Vagina (tissue), 2 donors: ENCODE measurements at places on chromosomes 16 and 17.

DNA sequence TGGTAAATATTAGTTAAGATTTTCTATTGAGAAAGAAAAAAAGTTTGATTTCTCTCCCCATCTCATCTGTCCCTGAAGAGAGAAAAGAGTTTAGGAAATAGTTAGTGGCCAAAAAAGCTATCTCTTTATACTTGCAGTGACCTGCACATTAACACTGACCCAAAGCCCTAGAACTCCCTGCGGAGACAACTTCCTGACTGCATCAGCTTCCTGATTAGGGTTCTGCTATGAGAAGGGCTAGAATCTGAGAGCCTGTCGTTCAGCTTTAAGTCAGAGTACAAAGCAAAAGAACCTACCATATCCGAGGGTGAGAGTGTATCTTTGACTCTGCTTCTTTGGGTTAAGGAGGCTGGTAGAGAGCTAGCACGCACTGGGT is 24.7 kb downstream of the LIMD2 start:
- no peak for DNase-seq

GRCh38 chr16:5706211-5706610 is 608.6 kb upstream of the EEF2KMT start:
- DNase-seq = no peak

DNA sequence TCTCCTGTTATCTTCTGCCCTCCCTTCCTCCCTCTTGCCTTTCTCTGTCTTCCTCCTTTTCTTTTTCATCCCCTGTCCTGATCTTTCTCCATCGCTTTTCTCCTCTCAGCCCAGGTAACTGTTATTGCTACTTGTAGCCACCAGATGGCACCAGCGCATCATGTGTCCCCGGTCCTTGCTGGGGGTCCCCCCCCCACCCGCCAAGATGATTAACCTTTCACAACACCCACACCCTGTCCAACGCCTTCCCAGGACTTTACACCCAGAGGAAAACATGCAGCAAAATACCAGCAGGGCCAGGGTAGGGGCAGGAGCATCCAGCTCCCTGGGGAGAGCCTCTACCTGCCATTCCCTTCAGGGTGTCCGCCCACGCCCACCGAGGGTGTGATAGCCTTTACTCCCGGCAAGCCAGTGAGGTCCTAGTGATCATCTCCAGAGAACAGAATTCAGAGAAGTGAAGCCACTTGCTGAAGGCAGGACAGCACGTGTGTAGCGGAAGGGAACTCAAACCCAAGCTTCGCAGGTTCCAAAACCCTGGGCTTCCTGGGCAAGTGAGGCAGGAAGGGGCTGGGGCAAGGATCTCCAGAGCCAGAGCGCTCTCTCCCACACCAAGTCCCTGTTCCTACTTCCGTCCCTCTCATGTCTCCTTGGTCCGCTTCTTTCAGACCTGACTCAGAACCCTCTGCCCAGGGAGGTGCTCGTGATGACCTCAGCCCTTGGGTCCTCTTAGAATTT is 13.4 kb upstream of the TAC4 start:
- no peak for DNase-seq

DNA sequence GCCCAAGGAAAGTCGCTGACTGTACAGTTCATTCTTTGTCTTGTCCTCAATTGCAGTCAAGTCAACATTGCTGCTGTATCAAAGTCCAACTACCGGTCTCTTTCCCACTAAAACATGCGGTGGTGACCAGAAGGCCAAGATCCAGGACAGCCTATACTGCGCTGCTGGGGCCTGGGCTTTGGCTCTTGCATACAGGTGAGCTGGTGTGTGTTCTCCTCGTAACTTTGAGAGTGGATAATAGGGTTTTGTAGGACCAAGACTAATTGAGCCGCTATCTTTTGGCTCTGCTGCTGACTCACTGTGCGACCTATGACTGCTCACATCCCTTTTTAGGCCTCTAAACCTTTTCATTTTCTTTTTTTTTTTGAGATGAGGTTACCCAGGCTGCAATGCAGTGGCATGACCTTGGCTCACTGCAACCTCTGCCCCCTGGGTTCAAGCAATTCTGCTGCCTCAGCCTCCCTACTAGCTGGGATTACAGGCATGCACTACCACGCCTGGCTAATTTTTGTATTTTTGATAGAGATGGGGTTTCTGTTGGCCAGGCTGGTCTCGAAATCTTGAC is 38.7 kb downstream of the PHKB start:
- no peak for DNase-seq

DNA sequence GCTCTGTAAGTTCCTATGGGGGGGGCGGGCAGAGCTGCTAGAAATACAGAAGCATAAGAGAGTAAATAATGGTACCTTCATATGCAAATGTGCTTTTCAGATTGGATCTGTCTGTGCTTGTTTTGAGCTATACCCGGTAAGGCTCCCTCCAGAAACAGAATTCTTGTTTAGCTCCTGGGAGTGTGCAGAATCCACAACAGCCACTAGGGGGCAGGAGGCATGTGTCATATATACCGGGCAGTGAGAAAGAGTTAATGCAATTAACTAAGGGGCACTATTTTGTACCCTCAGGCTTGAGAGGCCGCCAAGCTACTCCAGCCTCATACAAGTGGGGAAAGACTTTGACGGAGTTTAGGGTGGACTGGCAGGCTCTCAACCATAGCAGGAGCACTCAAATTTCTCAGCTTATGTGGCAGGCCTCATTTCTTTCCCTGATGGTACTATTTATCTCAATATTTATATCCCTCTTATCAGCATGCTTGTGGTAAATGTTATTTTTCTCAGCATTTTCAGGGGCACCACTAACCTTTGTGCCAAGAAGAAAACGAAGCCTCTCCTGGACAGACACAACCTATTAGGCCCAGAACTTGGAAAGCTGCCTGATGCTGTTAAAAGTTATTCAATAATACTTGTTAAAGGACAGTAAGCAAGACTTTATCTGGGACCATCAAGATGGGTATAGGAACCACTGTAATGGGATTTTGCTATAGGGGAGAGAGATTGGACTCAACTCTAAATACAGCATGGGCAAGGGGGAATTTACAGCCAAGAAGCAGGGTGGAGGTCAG is 10.7 kb upstream of the CENPV start:
- DNase-seq = no peak

DNA sequence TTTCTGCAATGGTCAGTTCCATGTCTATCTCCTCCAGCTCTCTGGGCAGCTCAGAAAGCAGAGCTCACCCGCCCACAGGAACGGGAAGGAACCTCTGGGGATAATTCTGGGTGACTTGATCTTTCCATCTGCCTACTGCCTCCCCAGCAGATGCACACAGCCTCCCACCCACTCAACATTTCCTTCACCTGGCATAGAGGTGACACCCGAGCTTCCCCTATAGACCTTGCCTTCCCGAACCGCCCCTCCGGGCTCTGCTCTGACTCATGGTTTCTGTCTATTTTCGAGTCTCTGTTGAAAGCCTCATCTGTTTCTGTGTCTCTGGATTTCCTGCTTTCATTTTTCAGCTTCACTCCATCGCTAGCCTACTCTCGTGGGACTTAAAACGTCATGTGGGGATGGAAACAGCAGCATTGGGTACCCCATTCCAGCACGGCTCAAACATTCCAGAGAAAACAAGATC is 11.4 kb downstream of the GGA3 start:
- DNase-seq = no peak

- DNase-seq = no peak
Observed at GRCh38 chr17:13704333-13704732, 102.6 kb upstream of the HS3ST3A1 start.

DNA sequence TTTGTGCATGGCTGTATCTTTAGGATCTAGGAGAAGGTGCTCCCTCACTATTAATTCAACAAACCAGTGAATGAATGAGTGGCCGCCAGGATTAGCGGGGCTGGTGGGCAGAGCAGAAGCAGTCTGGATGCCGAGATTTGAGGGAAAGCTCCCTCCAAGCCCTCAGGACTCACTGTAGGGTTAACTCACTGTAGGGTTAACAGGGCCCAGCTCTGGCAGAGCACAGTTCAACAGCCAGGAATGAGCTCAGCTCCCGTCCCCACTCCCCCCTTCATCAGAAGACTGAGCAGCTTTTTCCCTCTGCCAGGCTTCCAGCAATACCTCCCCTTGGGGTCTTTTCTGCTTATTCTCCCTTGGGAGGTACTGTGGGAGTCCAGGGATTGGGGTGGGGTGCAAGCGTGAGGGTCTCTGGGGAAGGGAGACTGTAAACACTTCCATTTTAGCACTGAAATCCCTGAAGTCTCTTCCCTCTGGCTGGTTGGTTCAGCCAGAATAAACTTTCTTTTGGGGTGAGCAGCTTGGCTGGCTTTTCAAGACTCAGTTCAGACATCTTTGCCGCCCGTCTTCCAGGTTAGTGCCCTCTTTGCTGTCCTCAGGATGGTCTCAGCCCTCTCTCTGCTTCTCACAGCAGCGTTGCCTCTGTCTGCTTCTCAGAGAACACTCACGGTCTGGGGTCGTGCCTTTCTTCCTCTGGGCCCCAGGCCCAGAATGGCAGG is 53.7 kb upstream of the WSB1 start:
- no peak for DNase-seq

GRCh38 chr16:68084504-68085258 is 489 bp upstream of the NFATC3 start:
- peak; percentile 95 for DNase-seq

DNA sequence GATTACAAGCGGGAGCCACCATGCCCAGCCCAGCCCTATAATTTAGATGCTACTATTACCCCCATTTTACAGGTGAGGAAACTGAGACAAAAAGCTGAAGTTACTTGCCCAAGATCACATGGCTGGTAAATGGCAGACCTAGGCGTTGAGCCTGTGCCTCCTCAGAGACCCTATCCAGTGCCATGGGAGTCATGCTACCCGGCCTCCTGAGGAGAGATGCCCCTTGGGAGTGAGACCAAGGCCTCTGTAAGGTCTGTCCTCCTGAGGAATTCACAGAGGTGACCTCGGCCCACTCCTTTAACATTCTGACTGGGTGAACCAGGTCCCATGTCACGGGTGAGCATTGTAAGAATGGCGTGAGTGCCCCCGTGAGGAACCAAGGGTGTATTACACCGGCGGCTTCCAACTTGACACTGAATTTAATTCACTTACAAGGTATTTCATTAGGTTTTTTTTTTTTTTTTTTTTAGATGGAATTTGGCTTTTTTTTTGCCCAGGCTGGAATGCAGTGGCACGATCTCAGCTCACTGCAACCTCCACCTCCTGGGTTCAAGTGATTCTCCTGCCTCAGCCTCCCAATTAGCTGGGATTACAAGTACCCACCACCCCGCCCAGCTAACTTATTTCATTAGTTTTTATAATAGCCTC is 95.7 kb downstream of the ABCC6 start:
- no peak for DNase-seq

DNA sequence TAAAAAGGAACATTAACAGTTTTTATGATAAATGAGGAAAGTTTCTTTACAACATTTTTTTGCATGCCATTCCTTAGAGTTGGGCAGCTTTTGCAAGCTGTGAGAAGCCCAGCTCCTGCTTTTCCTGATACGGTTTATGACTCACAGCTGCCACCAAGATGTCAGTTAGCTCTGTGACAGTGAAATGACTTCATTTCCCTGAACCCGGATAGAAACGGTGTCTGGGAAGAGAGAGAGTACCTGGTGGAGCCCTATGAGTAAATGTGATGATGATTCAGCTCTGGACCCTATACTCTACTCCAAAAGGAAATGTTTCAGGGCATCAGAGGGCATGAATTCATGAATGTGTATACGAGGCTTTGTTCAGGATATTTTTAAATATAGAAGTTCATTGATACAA is 366.3 kb upstream of the HSBP1 start:
- DNase-seq = no peak

GRCh38 chr17:29625037-29625750 is 2.5 kb upstream of the CORO6 start:
- no peak for DNase-seq

- DNase-seq = no peak
Observed at GRCh38 chr16:67043420-67043819, 14.5 kb downstream of the CBFB start.

- DNase-seq = no peak
Observed at GRCh38 chr17:77018504-77018903, 122.3 kb upstream of the SEC14L1 start.

DNA sequence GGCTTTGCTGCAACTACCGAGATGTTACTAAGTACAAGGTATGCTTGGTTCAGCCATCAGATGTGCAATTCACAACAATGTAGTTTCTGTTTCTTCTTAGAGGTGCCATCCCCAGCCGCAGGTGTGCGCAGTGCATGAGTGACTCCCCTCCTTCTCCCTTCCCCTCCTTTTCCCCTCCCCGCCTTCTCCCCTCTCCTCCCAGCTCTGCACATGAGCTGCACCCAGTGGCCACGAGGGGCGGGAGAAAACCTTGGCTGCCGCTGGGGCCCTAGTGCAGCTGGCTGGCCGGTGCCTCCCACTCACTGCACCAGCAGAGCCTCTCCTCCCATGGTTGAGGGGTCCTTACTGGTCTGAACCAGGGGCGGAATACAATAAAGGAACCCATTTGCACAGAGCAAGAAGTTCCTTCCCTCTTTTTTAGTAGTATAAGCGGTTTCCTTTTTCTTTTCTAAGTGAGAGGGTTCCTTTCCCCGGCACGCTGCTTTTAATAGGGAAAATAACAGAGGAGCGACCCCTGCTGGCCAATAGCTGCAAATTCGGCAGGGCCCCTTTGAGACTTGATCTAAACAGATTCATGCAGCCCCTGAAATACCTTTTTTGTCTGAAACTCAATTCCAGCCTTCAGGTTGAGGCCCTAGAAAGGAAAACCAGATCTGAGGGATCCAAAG is 7.8 kb upstream of the CCL15 start:
- no peak for DNase-seq

GRCh38 chr16:65600046-65600445 is 478.2 kb upstream of the CDH11 start:
- DNase-seq = no peak
